ENCODE measurements at places on chromosomes 7 and 10. TPM values are rescaled to one million over a fixed set of nuclear protein-coding genes. Genes with fewer than 3 reads are reported as not detected.
A peak's percentile ranks its signal among the peaks of the same experiment; 100 is the strongest.

DNA sequence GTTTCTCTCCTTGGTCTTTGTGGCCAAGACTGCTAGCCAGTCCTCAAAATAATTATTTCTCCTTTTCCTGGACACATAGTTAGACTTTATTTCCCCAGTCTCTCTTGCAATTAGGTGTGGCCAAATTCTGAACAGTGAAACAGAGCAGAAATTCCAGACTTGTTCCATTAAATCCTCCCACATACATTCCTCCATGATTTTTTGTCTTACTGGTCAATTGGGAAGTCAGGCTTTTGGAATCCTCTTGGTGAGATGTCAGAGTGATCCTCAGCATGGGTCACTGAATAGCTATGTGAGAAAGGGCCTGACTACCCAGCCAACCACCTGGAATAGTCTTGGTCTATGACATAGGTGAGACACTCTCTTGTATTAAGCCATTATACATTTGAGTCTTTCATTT, 164.2 kb downstream of the DGKI start:
- no peaks in the 10 kb centered on the region for H3K27me3 ChIP-seq
- no peaks in the 10 kb centered on the region for H3K4me1 ChIP-seq
- DNase-seq = no peak
- H3K27ac ChIP-seq = no peak overlapping the region
- H3K4me3 ChIP-seq = no peak overlapping the region

BAMBI gene
- total RNA-seq = 2.3 TPM

PRKAR2B gene
- 8.1 TPM for total RNA-seq

GRCh38 chr10:133329491-133330202, 7.0 kb downstream of the CALY start:
- H3K27me3 ChIP-seq = no peaks in the 10 kb centered on the region
- DNase-seq = peak; percentile 94
- no peak overlapping the region for H3K4me3 ChIP-seq

- H3K4me3 ChIP-seq = no peak overlapping the region
- no peaks in the 10 kb centered on the region for H3K27me3 ChIP-seq
- peak overlapping the region; percentile 4 for H3K27ac ChIP-seq
- H3K36me3 ChIP-seq = no peaks in the 10 kb centered on the region
- peaks cover 12% of the 10 kb centered on the region for H3K4me1 ChIP-seq
- DNase-seq = no peak
Measured at GRCh38 chr7:234051-234707, 41.8 kb downstream of the FAM20C start.

DNA sequence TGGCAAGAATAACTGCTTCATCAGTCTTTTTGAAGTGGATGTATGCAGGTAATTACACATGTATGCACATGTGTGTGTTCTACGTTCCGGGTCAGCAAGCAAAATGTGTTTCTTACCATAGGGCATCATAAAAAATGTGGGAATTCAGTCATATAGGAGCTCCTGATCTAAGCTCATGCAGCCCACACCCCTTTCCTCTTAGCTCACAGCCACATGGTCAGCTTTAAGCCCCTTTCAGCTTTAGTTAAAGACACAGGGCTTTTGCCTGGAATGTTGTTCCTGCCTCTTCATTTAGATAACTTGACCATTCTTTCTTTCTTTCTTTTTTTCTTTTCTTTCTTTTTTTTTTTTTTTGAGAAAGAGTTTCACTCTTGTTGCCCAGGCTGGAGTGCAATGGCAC, 258.1 kb downstream of the RPS24 start:
- no peaks in the 10 kb centered on the region for H3K27me3 ChIP-seq
- H3K4me3 ChIP-seq = no peak overlapping the region
- no peak overlapping the region for H3K27ac ChIP-seq
- no peaks in the 10 kb centered on the region for H3K4me1 ChIP-seq
- H3K36me3 ChIP-seq = no peaks in the 10 kb centered on the region
